ENCODE measurements at places on chromosomes 4 and X.

- peaks cover 2% of the 10 kb centered on the region for H3K36me3 ChIP-seq
- H3K4me3 ChIP-seq = no peak overlapping the region
- H3K27me3 ChIP-seq = peaks cover 13% of the 10 kb centered on the region
- no peak overlapping the region for H3K27ac ChIP-seq
Observed at GRCh38 chr4:183969596-183969995, 64.5 kb downstream of the STOX2 start.

- no peak overlapping the region for H3K4me3 ChIP-seq
- no peak for DNase-seq
- H3K27ac ChIP-seq = no peak overlapping the region
- H3K36me3 ChIP-seq = no peaks in the 10 kb centered on the region
Observed at GRCh38 chr4:159048166-159048886, 54.6 kb upstream of the RAPGEF2 start.

DNA sequence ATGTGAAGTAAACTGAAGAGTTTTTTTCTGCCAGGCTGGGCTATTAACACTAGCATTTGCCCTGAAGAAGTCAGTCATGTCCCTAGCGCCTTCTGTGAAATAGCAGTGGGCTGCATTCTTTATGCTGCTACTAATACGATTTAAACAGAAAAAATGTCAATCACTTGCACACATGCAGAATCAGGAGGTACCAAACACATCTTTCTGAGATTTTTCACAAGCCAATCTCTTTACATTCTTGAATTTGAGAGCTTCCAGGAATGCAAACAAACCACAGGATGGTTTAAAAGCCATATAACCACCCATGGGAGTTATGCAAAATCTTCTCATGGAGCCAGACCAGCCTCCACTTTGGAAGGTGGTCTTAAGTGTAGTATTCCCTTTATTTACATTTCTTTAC is 220.1 kb downstream of the IQCM start:
- no peaks in the 10 kb centered on the region for H3K4me1 ChIP-seq
- no peak overlapping the region for H3K27ac ChIP-seq
- H3K4me3 ChIP-seq = no peak overlapping the region
- H3K27me3 ChIP-seq = no peaks in the 10 kb centered on the region
- DNase-seq = no peak

DNA sequence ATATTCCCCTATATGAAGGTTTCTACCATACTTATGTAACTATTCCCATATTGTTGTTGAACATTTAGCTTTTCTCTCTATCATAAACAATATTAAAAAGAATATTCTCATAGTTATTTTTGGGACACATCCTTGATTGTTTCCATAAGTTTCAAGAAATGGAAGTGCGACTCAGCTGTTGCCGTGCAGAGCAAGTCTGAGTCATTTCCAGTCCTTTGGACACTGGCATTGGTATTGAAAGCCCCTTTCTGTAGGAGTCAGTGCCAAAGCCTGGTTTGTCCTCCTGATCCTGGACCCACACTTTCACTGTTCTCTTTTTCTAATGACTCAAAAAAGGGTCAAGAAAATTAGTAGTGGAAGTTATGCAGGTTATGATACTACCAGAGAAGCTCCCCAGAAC is 108.3 kb upstream of the DIAPH2 start:
- H3K4me3 ChIP-seq = no peak overlapping the region
- no peak for DNase-seq
- no peak overlapping the region for H3K27ac ChIP-seq
- no peaks in the 10 kb centered on the region for H3K27me3 ChIP-seq
- H3K36me3 ChIP-seq = no peaks in the 10 kb centered on the region

DNA sequence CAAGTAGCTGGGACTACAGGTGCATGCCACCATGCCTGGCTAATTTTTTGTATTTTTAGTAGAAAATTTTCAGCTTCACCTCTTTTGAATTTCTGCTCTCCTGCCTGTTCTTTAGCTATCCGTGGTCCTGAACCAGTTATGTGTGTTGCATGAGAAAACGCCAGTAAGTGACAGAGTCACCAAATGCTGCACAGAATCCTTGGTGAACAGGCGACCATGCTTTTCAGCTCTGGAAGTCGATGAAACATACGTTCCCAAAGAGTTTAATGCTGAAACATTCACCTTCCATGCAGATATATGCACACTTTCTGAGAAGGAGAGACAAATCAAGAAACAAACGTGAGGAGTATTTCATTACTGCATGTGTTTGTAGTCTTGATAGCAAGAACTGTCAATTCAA is 13.9 kb downstream of the ALB start:
- DNase-seq = no peak
- no peaks in the 10 kb centered on the region for H3K4me1 ChIP-seq
- no peaks in the 10 kb centered on the region for H3K27me3 ChIP-seq
- no peak overlapping the region for H3K4me3 ChIP-seq

- H3K27ac ChIP-seq = no peak overlapping the region
- DNase-seq = no peak
- H3K36me3 ChIP-seq = peaks cover 7% of the 10 kb centered on the region
- no peak overlapping the region for H3K4me3 ChIP-seq
Observed at GRCh38 chr4:1866189-1866661, 5.0 kb upstream of the NSD2 start.

Data from activated CD8-positive, alpha-beta T cell treated with anti-CD3 and anti-CD28 coated beads, Interleukin-2, amount 10 ng/mL, durations not matched to agents 7 days and 5 days (primary cell).